Activated CD4-positive, CD25-positive, alpha-beta regulatory T cell treated with anti-CD3 and anti-CD28 coated beads, Interleukin-2, amount 50 U/mL, for 72 hours (primary cell): ENCODE measurements at places on chromosomes 7 and 10.

DNA sequence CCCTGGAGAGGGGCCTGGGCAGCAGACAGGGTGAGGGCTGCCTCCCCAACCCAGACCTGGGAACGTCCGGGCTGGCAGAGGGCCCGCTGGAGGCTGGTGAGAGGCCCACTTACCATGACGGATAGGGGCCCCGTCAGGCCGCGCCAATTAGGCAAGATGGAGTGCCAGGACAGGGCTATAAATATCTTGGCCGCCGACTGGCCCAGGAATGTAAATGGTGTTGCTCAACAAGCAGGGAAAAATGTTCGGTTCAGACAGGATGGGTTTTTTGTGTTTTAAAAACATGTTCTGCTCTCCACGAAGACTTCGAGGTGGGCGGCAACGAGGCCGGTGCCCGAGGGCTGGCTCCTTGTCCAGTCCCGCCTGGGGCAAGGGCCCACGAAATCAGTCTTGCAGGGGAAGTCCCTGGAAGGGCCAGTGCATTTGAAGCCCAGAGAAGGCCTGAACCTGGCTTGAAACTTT, 35.8 kb upstream of the ELN start:
- DNase-seq = no peak

- DNase-seq = no peak
Measured at GRCh38 chr10:51162002-51162401, 87.7 kb downstream of the PRKG1 start.

GRCh38 chr10:31832261-31832660, 96.4 kb downstream of the ARHGAP12 start:
- DNase-seq = no peak

- no peak for DNase-seq
Measured at GRCh38 chr10:34106356-34106885, 708.7 kb downstream of the PARD3 start.

DNA sequence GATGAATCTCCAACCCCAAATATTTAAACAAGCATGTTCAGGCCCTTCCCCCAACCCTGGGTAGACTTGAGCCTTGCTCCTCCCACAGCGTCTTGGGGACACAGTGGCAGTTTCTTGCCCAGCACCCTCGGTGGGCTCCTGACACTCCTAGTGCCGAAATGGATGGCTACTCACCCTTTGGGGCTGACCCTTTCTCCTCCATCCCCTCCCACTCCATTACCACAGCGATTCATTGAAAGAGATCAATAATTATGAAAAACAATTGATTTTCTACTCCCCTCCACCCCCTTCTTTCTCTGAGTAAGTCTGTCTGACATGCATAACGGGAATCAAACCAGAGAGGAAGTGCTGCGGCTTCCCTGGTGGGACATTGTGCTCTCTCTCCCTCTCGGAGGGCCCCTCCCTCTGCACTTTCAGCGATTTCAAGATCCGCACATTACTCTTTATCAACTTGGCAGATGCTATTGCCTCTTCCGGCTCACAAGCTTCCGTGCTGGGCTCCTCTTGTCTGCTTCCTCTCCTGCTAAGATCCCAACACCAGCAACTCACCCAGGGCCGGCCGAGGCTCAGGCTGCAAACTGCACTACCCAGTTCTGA, 79.0 kb upstream of the PLXNA4 start:
- peak; percentile 32 for DNase-seq
